Colonic mucosa (tissue), 4 donors: ENCODE measurements at places on chromosomes 6 and 20. TPM values are rescaled to one million over a fixed set of nuclear protein-coding genes. Genes with fewer than 3 reads are reported as not detected.

GRCh38 chr6:166563200-166563599 lies 23.3 kb downstream of the RAMACL start:
- no peak overlapping the region for H3K4me3 ChIP-seq
- no peak for DNase-seq
- no peaks in the 10 kb centered on the region for H3K27me3 ChIP-seq
- no peaks in the 10 kb centered on the region for H3K36me3 ChIP-seq
- H3K27ac ChIP-seq = no peak overlapping the region

DNA sequence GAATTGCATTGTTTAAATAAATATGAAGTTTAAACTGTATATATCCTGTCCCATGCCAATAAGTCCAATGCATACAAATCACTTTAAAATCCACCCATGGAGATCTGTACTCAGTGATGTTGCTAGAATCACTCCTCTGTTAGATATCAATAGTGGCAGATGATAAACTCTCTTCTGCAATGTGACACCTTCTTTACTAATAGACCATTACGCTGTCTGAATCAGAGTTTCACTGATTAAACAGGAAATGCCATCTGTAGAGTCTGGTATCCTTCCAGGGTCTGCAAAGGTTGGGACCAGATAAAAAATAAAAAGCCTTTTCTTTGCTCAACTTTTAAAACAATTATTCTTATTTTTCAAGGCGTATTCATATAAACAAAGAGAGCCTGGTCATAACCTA lies 134.5 kb downstream of the EDN3 start:
- H3K27me3 ChIP-seq = no peaks in the 10 kb centered on the region
- no peak overlapping the region for H3K27ac ChIP-seq
- no peak overlapping the region for H3K4me3 ChIP-seq
- no peaks in the 10 kb centered on the region for H3K36me3 ChIP-seq
- no peak for DNase-seq

DNA sequence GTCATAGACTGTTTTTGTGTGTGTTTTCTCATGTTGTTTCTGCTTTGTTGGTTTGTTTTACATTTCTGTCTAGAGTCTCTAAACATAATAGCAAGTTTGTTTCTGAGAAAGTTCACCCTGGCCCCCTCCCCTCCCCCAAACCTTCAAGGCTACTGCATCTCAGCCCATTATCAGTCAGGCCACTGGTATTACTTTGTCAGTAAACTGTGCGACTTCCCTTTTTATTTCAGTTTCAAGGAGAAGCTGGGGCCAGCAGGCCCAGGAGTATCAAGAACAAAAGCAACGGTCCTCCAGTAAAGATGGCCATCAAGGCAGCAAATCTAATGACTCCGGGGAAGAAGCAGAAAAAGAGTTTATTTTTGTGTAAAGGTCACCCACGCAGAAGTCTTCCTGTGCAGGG lies 32.8 kb upstream of the SCGN start:
- H3K36me3 ChIP-seq = no peaks in the 10 kb centered on the region
- H3K4me3 ChIP-seq = no peak overlapping the region
- no peaks in the 10 kb centered on the region for H3K27me3 ChIP-seq
- no peak overlapping the region for H3K27ac ChIP-seq

- no peak overlapping the region for H3K27ac ChIP-seq
- H3K27me3 ChIP-seq = no peaks in the 10 kb centered on the region
- no peak overlapping the region for H3K4me3 ChIP-seq
- no peak for DNase-seq
- no peaks in the 10 kb centered on the region for H3K4me1 ChIP-seq
- no peaks in the 10 kb centered on the region for H3K36me3 ChIP-seq
These were observed 224.8 kb downstream of the TFAP2A start for GRCh38 chr6:10190042-10190441.

GRCh38 chr6:112180095-112180820 lies 74.1 kb downstream of the LAMA4 start:
- no peaks in the 10 kb centered on the region for H3K4me1 ChIP-seq
- H3K36me3 ChIP-seq = no peaks in the 10 kb centered on the region
- H3K4me3 ChIP-seq = no peak overlapping the region
- H3K27ac ChIP-seq = no peak overlapping the region
- peak; percentile 46 for DNase-seq
- no peaks in the 10 kb centered on the region for H3K27me3 ChIP-seq

DNA sequence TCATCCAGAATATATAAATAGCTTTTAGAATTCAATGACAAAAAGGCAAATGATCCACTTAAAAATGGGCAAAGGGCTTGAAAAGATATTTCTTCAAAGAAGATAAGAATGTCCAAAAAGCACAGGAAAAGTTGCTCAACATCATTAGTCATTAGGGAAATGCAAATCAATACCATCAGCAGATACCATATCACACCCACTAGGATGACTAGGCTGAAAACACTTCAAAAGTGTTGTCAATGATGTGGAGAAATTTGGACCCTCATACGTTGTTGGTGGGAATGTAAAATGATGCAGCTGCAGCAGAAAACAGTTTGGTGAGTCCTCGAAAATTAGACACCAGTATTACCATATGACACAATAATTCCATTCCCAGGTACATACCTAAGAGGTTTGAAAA lies 303.6 kb upstream of the SLC35B3 start:
- no peaks in the 10 kb centered on the region for H3K4me1 ChIP-seq
- H3K27me3 ChIP-seq = no peaks in the 10 kb centered on the region
- DNase-seq = no peak
- no peak overlapping the region for H3K27ac ChIP-seq
- no peaks in the 10 kb centered on the region for H3K36me3 ChIP-seq

HSPA1B gene
- total RNA-seq = 278 TPM

DNA sequence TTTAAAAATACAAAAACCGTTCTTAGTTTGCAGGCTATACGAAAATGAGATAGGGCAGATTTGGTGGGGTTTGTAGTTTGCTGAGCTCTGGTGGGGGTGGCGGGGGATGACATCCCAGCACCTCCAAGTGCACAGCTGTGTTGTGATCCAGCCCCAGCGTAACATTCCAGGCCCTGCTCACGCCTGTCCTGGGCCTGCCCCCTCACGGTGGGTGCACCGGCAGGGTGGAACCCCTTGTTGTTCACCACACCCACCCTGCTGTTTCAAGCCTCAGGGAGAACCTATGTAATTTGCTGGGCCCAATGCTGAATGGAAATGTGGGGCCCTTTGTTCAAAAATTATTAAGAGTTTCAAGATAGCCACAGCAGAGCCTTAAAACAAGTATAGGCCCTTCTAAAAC lies 25.0 kb downstream of the ARMC2 start:
- H3K4me1 ChIP-seq = no peaks in the 10 kb centered on the region
- H3K4me3 ChIP-seq = no peak overlapping the region
- no peaks in the 10 kb centered on the region for H3K27me3 ChIP-seq
- H3K27ac ChIP-seq = no peak overlapping the region

- no peak overlapping the region for H3K4me3 ChIP-seq
- H3K27ac ChIP-seq = no peak overlapping the region
- no peak for DNase-seq
- peaks cover 52% of the 10 kb centered on the region for H3K36me3 ChIP-seq
- H3K4me1 ChIP-seq = peaks cover 13% of the 10 kb centered on the region
These were observed 2.7 kb upstream of the ZNFX1 start for GRCh38 chr20:49280463-49281058.

DNA sequence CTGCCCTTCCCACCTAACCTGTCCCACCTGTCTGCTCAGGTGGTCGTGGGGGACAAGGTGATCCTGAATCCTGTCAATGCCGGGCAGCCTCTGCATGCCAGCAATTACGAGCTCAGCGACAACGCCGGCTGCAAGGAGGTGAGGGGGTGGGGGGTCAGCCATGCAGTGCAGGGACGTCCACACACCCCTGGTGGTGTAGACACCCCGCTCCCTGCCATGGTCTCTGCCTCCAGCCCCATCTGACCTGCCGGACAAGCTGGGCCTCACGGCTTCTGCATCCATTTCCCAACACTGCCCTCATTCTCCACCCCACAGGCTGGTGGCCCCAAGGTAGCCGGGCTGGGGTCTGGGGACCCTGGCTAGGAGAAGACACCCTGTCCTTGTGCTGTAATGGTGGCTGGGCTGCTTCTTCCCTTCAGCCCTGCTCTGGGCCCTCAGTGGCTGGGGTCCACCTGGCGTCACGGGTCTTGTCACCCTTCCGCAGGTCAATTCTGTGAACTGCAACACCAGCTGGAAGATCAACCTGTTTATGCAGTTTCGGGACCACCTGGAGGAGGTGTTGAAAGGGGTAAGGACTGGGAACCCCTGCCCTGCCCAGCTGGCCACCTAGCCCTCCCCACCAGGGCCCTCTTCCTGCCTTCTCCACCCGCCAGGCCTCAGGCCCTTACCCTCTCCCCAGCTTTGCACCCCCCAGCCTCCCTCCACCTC lies 38.0 kb downstream of the ITPR3 start:
- DNase-seq = no peak
- H3K27me3 ChIP-seq = no peaks in the 10 kb centered on the region
- no peak overlapping the region for H3K4me3 ChIP-seq
- no peaks in the 10 kb centered on the region for H3K4me1 ChIP-seq

AP5S1 gene
- total RNA-seq = 11.7 TPM

DNA sequence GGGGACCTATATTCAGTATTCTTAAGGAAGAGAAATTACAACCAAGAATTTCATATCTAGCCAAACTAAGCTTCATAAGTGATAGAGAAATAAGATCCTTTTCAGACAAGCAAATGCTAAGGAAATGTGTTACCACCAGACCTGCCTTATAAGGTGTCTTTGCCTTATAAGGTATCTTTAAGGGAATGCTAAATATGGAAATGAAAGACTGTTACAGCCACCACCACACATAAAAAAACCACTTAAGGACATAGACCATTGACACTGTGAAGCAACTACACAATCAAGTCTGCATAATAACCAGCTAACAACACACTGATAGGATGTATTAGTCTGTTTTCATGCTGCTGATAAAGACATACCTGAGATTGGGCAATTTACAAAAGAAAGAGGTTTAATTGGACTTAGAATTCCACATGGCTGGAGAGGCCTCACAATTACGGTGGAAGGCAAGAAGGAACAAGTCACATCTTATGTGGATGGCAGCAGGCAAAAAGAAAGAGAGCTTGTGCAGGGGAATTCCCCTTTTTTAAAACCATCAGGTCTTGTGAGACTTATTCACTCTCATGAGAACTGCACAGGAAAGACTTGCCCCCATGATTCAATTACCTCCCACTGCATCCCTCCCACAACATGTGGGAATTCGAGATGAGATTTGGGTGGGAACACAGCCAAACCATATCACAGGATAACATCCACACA lies 119.2 kb upstream of the LAMA2 start:
- DNase-seq = no peak
- H3K36me3 ChIP-seq = no peaks in the 10 kb centered on the region
- no peaks in the 10 kb centered on the region for H3K4me1 ChIP-seq
- no peak overlapping the region for H3K27ac ChIP-seq
- H3K27me3 ChIP-seq = no peaks in the 10 kb centered on the region
- no peak overlapping the region for H3K4me3 ChIP-seq

EDN1 gene
- 9.5 TPM for total RNA-seq

PDYN gene
- total RNA-seq = not detected

DNA sequence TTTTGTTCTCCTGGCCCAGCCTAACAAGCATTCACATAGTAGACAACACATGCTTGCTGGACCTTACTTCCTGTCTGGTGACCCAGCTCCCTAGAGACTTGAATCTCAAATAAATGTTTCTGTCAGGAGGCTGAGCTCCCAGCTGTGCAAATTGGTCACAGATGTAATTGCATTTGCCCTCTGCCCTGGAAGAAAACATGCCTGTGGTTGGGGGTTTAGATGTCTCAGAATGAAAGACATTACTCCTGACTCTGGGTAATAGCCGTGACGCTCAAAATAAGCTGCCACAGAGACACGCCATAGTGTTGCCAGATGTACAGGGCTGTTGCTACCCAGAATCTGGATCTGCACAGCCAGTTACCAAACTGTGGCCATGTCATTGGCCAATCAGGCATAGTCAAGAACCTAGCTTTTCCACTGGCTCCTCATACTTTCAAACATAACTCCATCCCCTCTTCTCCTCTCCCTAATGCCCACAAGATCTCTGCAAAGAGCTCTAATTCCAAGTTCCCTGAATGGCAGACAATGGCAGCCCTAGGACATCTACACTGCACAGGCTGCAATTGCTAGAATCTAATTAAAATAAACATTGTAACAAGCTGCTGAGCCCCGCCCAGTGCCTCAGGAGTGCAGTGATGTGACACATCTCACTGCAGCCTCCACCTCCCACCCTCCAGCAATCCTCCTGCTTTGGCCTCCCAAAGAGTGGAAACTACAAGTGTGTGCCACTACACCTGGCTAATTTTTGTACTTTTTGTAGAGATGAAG lies 32.8 kb upstream of the GMPR start:
- no peak overlapping the region for H3K4me3 ChIP-seq
- no peaks in the 10 kb centered on the region for H3K27me3 ChIP-seq
- H3K4me1 ChIP-seq = no peaks in the 10 kb centered on the region
- no peaks in the 10 kb centered on the region for H3K36me3 ChIP-seq
- no peak overlapping the region for H3K27ac ChIP-seq

ELOVL4 gene
- total RNA-seq = 0.66 TPM

DNA sequence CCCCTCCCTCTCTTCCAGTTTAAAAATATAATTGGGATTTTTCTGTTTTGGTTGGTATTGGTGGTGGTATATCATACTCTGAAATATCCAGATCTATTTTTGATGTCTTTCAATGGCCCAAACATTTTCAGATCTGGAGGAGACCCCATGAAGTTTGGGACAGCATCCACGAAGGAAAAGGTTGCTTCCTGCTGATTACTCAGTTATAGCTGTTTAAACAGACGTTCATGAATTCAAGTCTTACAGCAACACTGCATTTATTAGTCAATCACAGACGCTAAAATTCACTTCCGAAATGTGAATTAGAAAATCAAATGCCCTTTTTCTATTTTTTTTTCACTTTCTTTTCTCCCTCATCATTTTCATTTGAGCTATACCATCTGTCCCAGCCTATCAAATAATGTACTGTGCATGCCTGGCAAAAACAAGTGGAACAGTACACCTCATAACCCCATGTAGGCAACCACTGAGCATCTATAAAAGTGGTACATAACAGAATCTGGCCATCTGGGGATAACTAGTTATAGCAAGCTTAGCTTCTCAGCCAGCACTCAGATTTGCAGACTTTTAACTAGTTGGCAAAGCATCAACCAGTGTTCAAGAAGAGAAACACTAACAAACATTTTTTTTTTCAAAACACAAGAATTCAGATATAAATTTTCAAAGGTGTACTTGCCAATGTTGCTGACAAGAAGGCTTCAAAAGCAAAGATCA lies 124.5 kb downstream of the HIVEP2 start:
- H3K4me3 ChIP-seq = no peak overlapping the region
- H3K27me3 ChIP-seq = no peaks in the 10 kb centered on the region
- H3K4me1 ChIP-seq = peaks cover 3% of the 10 kb centered on the region
- DNase-seq = no peak
- H3K36me3 ChIP-seq = no peaks in the 10 kb centered on the region
- H3K27ac ChIP-seq = peak overlapping the region; percentile 18

GRCh38 chr20:36866164-36866563 lies 9.8 kb upstream of the TLDC2 start:
- no peaks in the 10 kb centered on the region for H3K36me3 ChIP-seq
- no peak for DNase-seq
- H3K4me1 ChIP-seq = peaks cover 13% of the 10 kb centered on the region
- H3K27me3 ChIP-seq = no peaks in the 10 kb centered on the region
- no peak overlapping the region for H3K27ac ChIP-seq

- no peak for DNase-seq
- H3K27me3 ChIP-seq = no peaks in the 10 kb centered on the region
- H3K4me1 ChIP-seq = no peaks in the 10 kb centered on the region
- H3K27ac ChIP-seq = no peak overlapping the region
- H3K36me3 ChIP-seq = no peaks in the 10 kb centered on the region
These were observed 12.2 kb upstream of the ANKEF1 start for GRCh38 chr20:10022625-10023024.

SIRPB2 gene
- total RNA-seq = 3.0 TPM
